ENCODE measurements at places on chromosomes 16 and 17.

DNA sequence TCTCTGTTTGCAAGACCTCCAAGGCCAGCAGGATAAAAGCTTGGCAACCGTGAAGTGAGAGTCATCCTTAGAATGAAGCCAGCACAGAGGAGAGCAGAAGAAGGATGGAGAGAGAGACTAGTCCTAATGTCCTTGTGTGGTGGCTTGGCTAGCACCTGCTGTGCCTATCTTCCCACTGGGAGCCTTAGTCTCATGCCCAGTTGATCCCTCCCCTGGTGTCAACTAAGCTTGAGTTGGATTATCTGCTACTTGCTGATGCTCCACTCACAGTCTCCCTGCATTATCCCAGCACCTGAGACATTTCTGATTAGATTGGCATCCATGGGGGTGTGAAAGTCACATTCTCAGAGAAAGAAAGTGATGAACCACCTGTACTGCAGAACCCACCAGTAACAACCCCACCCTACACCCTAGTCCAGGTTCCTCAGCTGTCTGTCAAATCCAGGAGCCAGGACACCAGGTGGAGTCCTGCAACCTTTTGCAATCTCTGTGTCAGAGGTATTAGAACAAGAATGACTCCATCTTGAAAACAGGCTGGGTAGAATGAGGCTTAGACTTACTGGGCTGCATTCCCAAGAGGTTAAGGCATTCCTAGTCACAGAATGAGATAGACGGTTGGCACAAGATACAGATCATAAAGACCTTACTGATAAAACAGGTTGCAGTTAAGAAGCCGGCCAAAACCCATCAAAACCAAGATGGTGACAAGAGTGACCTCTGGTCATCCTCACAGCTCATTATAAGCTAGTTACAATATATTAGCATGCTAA is 460.2 kb upstream of the C16orf82 start:
- no peak for DNase-seq

- DNase-seq, result no peak
These were observed 13.6 kb downstream of the PIMREG start for GRCh38 chr17:6457688-6458459.

DNA sequence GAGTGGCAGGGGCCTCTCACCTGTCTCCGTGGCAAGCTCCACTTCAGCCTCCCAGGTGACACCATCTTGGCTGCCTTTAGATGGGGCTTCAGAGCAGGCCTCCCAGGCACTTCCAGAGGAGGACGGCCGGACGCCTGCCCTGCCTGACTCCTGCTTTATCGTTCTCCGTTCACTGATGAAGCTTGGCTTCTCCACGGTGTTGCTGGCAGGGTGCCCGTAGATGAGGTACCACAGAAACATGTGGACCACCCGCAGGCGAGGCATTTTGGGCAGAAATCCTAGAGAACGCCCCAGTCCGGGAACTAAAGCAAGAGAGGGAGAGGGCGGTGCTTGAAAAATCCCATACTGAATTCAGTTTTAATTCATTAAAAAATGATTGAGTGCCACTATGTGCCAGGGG is 54.5 kb downstream of the GTF3C1 start:
- no peak for DNase-seq

- DNase-seq, result no peak
These were observed 744 bp upstream of the GGNBP2 start for GRCh38 chr17:36544044-36544306.

DNA sequence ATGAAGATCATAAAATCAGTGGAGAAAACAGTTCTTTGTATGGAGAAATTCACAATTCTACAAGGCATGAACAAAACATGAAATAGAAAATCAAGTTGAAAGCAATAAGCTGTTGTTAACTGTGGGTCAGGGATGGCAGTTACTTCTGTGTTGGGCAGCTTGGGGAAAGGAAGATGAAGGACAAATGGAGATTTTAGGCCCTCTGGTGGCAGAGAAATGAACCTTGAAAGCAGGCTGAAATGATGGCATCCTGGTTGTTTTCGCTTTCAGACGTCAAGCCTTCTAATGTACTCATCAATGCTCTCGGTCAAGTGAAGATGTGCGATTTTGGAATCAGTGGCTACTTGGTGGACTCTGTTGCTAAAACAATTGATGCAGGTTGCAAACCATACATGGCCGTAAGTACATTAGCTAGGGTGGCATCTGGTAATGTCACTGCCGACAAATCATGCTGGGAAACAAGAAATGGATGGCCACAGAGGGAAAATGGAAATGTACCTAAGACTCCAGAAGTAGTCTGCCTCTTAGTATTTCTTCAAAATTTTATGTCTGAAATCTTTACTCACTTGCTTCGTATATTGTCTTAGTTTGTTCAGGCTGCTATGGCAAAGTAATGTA is 108.9 kb downstream of the MAP2K6 start:
- DNase-seq, result peak; percentile 22

GRCh38 chr17:74870512-74870911 is 2.3 kb downstream of the FDXR start:
- DNase-seq, result peak; percentile 69

- peak; percentile 94 for DNase-seq
These were observed 1.9 kb downstream of the CALB2 start for GRCh38 chr16:71360378-71360777.

DNA sequence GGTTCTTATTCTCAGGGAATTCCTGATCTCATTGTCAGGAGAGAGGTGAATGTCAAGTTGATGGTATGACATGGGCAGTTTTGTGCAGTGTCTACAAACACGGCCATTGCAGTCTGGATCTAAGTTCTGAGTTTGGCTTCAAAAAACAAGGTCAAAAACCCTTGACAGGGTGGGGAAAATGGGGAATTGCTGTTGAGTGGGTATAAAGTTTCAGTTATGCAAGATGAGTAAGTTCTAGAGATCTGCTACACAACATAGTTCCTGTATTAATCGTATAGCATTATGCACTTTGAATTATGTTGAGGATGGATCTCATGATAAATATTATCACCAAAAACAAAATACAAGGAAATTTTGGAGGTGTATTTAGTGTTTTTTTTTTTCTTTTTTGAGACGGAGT is 36.6 kb upstream of the CARMIL2 start:
- DNase-seq, result no peak

DNA sequence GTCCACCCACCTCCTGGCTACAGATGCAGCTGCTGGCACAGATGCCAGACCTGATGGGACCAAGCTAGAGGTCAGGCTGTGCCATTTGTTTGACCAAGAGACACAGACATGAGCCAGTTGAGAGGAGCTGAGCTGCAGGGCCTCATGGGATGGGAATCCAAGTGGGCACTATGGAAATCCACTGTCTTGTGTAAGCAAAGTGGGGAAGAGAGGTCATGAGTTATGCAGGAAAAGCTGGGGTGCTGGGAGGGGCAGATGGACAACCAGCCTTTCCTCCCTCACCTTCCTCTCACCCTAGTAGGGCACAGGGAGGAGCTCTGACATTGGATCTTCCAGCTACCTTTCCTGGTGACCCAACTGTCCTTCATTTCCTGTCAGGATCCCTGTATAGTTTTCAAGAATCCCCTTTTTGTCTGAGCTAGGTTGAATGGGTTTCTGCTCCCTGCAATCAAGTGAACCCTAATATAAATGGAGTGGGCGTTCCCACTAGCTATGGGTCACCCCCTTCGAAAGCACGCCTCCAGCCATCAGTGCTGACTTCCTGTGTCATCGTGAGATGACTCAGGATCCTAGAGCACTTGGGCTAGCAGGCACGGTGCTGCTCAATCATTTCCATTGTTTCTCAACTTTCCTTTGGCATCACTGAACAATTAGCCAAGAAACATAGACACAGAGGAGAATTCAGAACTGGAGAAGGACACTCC is 13.6 kb downstream of the ATPAF2 start:
- no peak for DNase-seq

DNA sequence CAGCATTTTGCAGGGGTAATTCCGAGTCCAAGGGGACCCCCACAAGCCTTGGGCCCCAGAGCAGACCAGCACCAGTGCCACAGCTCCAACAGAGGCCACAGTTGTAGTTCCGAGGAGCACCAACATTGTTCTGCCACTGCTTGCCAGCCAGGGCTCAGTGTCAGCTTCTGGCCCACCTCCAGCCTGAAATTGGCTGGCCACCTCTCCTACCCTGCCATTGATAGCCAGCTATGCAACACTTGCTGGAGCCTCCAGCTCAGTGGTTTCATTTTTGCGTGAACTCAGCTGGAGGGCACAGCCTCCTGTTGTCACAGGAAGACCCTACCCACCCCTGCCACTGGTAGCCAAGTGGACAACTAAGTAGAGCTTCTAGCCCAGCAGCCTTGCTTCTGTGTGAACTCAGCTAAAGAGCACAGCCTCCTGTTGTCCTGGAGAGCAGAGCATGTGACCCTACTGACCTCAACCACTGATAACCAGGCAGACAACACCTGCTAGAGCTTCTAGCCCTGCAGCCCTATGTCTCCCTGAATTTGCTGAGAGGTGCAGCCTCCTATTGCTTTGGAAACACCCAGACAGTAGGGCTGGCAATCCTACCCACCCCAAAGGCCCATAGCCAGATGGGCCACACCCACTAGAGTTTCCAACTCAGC is 24.9 kb downstream of the HYDIN start:
- DNase-seq, result no peak

DNA sequence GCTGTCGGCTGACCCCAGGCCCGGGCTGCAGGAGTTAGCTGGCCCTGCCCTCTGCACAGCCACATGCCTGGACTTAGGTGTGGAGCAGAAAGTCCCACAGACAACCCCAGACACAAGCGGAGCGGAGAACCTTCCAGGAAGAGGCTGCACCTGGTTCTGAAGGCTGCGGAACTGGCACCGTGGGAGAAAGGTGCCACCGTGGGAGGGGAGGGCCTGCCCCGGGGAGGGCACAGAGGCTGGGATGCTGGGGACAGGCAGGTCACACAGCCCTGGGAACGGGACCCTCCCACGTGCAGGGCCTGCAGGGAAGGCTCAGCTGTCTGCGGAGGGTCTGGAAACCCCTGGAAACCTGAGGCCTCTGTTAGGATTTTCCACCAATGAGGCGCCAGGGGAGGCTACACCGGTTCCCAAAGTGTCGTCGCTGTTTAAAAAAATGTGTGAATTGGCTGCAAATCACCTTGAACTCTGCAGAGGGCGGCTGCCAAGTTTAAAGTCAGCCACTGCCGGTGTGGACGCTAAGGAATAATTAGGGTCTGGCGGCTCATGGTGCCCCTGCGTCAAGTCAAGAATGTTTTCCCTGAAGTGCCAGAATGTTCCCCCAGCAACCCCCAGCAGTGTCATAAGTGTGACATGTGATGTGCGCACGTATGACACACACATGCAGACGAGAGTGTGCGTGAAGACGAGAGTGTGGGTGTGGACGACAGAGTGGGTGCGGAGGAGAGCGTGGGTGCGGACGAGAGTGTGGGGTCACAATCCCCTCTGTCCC is 50.9 kb upstream of the PABPN1L start:
- no peak for DNase-seq

GRCh38 chr17:66275651-66276050 is 26.8 kb upstream of the PRKCA start:
- DNase-seq, result peak; percentile 81

- DNase-seq, result peak; percentile 74
These were observed 126.6 kb downstream of the ANKRD11 start for GRCh38 chr16:89363621-89364393.

DNA sequence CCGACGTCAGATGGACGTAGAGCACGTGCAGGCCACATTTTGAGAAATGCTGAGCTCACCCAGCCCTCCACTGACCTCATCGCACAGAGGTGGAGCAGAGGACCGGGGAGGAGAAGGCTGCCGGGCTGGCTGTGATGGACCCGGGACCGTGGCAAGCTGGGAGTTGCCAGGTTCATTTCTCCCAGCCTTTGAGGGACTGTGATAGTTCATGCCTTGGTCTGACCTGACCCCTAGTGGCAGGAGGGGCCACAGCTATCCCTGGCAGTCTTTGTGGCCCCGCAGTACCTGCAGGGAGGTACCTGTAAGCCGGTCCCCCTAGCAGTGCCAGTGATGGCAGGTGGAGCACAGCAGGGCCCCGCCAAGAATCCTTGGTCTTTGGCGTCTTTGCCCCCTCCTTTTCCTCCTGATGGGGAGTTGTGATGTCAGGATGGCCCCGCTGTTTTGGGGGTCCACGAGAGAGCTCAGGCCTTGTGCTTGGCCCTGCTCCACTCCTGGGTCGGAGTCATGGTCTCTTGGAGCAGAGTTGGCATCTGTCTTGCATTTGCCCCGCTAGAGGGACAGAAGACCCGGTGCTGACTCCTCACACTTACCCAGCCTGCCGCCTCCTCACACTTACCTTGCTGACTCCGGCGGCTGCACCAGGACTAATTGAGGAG is 50.4 kb downstream of the OR1D5 start:
- peak; percentile 72 for DNase-seq

- no peak for DNase-seq
These were observed 2.1 kb downstream of the CPPED1 start for GRCh38 chr16:12801511-12802042.

DNA sequence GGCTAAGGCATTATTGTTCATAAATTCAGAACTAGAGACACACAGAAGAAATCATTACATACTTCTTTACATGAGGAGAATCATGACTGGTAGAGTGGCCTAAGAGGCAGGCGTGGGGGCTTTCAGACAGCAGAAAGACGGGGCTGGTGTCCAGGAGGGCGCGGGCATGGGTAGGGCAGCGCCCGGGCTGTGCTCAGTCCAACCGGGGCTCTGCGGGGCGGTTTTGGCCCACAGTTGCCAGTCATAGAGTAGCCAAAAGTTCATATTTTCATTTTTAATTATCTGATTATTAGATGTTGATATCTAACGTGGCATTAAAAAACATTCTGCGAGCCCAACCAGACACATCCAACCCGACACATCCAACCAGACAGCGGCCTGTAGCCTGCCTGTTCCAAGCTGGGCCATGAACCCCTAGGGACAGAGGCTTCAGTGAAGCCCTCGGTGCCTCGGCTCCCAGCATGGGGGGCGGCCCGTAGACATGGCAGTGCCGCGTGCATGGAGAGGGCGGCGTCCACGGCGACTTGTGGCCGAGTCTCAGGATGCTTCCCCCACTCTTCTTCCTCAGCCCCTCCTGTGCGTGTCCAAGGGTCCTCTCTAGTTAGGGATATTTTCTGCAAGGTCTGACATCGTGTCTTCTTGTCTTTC is 162.4 kb upstream of the CHMP6 start:
- DNase-seq, result no peak

- no peak for DNase-seq
These were observed 15.0 kb downstream of the C17orf100 start for GRCh38 chr17:6666557-6666956.

GRCh38 chr16:67198238-67198734 is 645 bp upstream of the ELMO3 start:
- peak; percentile 85 for DNase-seq

GRCh38 chr17:50218071-50218759 is 16.8 kb upstream of the COL1A1 start:
- DNase-seq, result no peak

GRCh38 chr17:78276098-78276887 is 44.9 kb downstream of the TMEM235 start:
- no peak for DNase-seq

DNA sequence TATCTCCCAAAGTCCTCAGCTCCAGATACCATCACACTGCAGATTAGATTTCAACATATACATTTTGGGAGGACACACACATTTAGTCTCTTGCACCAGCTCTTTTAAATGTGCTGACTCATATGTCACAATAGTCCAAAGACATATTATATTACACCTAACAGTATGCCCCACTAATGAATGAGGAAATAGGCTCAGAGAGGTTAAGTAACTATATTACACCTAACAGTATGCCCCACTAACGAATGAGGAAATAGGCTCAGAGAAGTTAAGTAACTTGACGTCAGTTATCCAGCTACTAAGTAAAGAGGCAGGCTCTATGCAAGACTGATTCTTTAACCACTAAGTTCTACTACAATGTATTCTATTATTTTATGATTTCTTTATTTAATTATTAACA is 9.7 kb downstream of the IRX6 start:
- DNase-seq, result no peak

Measured in hepatic stellate cell (primary cell).